ENCODE measurements at places on chromosomes 7 and 10.

GRCh38 chr10:72087392-72087968 is 871 bp downstream of the SPOCK2 start:
- DNase-seq: no peak

GRCh38 chr7:92636018-92636560 is 45.9 kb upstream of the FAM133B start:
- DNase-seq: no peak

- DNase-seq: no peak
Observed at GRCh38 chr10:33227489-33227888, 107.0 kb downstream of the NRP1 start.

GRCh38 chr10:35371731-35372130 is 35.4 kb downstream of the CCNY start:
- no peak for DNase-seq

DNA sequence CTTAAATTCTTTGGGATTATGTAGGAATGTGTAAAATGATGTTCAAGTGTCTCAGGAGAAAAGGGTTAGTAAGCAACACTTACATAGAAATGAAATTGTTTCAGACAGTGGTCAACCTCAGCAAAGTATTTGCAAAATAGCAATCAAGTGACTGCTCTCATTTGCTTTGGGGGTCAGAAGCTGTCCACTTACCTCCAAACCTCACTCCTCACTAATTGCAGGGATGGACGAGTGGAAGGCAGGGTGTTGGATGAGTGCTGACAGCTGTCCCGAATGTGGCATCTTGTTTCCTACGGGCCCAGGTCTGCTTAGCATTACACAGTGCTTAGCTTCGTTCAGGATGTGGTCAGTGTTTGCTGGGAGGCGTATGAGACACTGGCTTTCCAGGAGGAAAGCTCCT is 437.0 kb downstream of the SUGCT start:
- no peak for DNase-seq

- DNase-seq: no peak
Observed at GRCh38 chr7:97506728-97507127, 225.2 kb upstream of the TAC1 start.

GRCh38 chr7:57443567-57443966 is 6.4 kb upstream of the ZNF716 start:
- DNase-seq: no peak

- DNase-seq: no peak
Observed at GRCh38 chr7:94429153-94429552, 34.5 kb downstream of the COL1A2 start.

GRCh38 chr7:116862951-116863670 is 724 bp downstream of the CAPZA2 start:
- DNase-seq: no peak

GRCh38 chr10:16186564-16186963 is 250.2 kb upstream of the PTER start:
- no peak for DNase-seq

- DNase-seq: no peak
Observed at GRCh38 chr7:105682341-105683060, 101.2 kb upstream of the EFCAB10 start.

GRCh38 chr10:34420795-34421194 is 394.3 kb downstream of the PARD3 start:
- DNase-seq: no peak

- no peak for DNase-seq
Observed at GRCh38 chr7:142581341-142581740, 167.9 kb upstream of the PRSS1 start.

DNA sequence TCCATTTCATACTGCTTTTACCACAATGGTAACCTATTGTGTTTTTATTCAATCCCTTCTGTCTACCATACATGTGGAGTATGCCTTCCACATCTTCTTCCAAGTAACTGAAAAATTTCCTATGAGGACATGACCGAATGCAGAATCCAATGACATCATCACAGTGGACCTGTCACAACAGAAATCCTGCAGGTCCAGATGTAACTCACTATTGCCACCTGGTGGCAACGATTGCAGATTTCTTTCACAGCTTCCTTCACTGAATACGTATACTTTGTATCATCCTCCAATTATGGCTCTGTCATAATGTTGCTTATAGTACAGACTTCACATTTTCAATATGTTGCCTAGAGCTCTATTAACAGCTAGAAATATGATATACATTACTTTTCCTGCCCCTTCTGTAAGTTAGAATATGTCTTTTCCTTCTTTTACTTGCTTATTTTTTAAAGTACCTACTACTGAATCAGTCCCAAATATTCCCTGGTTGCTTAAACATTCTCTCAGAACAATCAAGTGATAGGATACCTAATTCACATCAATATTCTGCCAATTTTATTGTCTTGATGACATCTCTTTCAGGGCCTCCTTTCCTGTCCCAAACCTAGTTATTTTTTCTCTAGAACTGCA is 45.4 kb downstream of the SLC13A1 start:
- no peak for DNase-seq

DNA sequence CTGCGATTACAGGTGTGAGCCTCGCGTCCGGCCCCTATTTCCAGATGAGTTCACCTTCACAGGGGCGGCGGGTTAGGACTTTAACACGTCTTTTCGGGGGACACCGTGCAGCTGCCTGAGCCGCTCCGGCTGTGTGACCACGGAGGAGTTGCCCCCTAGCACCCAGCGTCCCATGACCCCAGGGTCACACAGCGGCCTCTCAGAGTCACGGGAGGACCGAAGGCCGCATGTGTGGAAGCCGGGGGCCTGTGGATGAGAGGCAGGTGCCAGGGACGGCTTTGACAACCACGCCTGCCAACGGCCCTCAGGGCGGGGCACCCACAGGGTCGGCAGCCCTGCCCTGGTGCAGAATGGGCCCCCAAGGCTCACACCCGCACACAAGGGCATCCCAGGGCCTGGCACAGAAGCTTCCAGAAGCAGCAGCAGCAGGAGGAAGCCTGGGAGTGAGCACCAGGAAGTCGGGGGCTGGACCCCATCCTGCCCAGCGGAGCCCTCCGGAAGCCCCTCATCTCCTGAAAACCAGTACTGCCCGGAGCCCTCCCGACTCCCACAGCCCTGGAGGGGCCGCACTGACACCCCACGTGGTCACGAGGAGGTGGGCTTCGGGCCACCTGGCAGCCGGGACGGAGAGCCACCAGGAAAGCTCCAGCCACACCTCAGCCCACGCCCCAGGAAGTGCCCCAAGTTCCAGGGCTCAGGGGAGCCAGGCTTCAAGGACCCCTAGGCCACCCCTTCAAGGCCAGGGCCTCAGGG is 32.7 kb downstream of the ADAP1 start:
- DNase-seq: no peak

DNA sequence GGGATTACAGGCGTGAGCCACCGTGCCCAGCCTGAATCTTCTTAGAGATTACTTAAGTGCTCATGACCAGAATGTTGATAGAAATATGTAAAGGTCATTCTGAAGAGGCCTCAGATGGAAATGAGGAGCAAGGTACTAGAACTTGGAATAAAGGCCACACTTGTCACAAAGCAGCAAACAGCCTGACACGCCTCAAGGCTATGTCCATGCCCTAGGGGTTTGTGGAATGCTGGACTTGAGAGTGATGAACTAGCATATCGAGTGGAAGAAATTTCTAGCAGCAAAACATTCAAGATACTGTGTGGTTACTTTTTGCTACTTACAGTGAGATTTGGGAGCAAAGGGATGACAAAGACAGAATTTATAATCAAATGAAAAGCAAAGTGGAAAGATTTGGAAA is 39.0 kb downstream of the ZNF438 start:
- no peak for DNase-seq

DNA sequence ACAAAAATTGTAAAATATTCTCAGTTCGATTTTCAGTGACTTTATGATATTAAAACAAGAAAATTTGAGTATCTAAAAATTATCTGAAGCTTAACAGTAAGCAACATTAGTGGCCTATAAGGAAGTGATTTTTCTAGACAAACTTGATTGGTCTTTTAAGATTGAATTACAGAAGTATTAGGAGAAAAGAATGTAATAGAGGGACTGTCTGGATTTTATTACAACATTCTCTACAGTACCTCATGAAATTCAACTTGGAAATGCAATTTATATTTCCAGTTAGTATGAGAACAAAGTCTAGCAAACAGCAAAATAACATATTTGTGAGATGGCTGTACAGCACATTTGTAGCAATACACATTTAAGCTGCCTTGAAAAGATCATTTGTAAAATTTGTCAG is 18.8 kb downstream of the REEP3 start:
- DNase-seq: no peak

GRCh38 chr7:114859477-114859876 is 62.4 kb upstream of the MDFIC start:
- no peak for DNase-seq

- DNase-seq: no peak
Observed at GRCh38 chr10:113071446-113071845, 121.4 kb downstream of the TCF7L2 start.

- DNase-seq: no peak
Observed at GRCh38 chr7:83908526-83908925, 259.6 kb upstream of the SEMA3E start.

DNA sequence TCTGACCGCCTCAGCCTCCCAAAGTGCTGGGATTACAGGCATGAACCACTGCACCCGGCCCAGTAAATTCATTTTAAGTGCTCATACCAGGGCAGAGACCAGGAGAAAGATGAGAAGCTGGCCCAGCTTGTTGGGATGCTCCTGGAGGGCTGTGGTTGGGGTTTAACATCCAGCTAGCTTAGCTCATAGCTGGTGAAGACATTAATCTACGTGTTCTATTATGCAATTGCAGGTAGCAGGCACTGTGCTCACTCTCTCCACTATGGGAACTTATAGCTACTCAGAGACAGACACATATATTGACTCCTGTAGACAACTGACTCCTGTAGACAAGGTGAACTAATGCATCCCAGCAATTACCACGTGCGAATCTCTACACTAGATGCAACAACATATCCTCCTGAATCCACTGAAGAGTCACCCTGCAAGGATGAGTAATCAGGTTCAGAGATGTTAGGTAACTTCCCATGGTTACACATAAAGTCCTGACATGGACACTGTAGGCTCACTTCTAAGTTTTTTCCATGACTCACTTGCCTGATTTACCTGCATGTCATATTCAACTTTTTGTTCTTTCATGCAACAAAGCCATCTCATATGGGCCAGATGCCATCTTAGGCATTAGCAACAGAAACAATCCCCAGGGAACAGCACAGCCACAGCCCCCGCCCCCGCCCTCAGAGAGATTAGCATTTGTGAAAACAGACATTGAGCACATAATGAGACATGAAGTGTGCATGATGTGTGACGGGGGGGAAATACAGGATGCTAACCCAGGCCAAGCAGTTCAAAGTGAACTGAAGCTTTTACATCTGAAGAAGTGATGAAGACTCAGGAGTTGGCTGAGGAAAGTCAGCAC is 37.2 kb downstream of the ERLIN1 start:
- no peak for DNase-seq

- DNase-seq: no peak
Observed at GRCh38 chr7:92695308-92696261, 105.4 kb upstream of the FAM133B start.
